ENCODE measurements at places on chromosomes 7 and 10.

- no peak for DNase-seq
These were observed 53.1 kb upstream of the CHST15 start for GRCh38 chr10:124146483-124146882.

GRCh38 chr7:47441796-47442604 lies 139.9 kb downstream of the TNS3 start:
- no peak for DNase-seq

DNA sequence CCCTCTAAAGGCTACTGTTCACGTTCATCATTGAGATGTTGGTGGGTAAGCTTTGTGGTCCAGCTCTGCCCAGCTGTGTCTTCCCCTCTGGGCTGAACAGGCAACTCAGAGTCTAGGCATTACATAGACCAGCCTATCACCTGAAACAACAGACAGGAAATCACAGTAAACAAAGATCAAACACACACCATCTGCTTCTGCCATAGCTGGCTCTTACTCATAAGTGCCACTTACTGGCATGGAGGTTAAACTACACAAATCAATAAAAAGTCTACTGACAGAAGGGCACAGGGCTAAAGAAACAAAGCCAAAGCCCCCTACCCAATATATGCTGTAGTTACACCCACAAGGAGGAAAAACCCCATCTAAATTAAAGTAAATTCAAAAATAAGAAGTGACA lies 35.0 kb downstream of the SEPTIN14 start:
- DNase-seq = no peak

DNA sequence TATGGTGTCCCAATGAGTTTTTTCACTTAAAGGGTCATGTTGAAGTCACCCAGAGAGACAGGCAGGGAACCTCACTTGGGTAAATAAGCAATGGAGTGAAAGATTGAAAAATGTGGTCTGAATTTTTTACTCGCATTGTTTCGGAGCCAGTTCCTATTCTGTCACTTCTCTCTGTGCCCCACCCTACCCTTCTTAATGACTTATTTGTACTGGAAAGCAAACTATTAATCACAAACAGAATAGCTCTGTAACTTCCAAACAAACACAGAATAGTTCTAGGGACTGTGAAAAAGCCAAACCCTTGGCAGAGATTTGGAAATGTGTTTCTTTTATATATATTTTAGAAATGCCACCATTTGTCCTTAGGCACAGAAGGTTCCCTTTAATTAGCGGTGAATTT lies 76.0 kb downstream of the LRMDA start:
- no peak for DNase-seq

DNA sequence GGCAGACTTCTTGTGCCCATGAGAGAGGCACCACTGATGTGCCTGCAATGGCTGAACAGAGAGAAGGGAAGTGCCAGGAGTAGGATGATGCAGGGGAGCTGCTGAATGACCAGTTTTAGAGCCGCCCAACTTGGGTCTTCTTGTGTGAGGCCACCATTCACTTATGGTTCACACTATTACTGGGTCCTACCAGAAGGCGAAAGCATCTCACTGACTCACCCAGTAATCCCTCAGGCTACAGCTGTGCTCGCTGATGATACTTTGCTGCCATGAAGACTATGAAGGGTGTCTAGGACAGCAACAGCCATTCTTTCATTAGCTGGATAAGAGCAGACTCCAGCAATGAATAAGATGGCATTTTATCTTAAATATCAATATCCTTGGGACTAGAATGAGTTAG lies 47.6 kb downstream of the PLXNA4 start:
- DNase-seq = no peak

DNA sequence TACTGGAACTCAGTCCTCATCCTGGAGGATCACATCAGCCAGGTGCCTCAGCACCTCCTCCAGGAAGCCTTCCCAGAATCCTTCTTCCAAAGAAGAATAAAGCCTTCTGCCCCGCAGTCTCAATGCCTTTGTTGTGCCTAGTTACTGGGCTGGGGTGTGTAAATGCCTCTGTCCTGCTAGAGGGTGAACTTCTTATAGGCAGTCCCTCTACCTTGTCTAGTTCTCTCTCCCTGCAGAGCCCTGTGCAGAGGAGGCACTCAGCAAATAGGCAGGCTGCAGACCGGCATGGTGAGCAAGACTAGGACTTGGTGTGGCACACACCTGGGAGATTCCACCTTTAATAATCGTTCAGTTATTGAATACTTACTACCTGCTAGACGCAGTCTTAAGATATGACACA lies 104.7 kb upstream of the PCBD1 start:
- no peak for DNase-seq

- no peak for DNase-seq
These were observed 405.7 kb upstream of the RNF32 start for GRCh38 chr7:156234666-156235494.

DNA sequence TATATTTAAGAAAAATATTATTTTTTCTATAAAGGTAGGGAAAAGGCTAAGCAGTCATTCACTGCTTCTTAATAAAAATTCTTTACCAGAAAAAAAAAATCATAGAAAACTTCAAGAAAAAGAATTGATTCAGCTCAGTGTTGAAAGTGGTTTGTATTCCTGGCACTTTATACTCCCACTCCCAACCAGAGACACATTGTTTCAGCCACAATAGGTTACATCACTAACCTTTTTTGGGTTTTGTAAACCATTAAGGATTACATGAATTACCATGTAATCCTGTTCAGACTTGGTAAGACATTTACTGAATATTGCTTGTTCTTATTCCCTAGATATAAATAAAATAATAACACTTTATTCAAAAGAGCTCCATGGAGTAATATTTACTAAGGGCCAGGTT lies 46.6 kb downstream of the MINPP1 start:
- no peak for DNase-seq

DNA sequence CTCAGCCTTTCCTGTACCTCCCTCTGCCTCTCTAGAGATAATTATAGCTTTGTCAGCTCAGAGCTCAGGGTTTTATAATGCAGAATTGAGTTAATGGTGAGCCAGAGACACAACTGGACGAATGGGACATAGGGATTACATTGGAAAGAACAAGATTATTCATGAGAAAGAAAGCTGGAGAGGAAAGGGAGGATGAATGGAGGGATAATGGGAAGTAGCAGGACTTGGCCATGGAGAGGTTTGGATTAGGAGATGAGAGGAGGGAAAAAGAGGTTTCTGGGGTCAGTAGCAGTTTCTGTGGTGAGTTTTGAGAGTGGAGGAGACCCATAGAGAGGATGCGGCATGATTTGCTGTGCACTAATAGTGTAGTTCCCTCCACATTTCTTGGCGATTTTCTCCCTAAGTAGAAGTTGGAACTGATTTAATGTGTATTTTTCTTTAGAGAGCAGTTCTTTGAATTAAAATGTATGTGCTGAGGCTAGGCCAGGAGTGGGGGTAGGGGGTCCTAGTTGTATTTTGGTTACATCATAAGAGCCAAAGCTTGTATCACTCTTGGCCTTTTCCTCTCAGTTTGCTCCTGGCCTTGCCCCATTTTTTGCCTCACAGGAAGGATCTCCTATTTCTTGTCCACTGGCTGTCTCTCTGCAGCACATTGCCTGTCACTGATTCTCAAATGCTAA lies 107.4 kb downstream of the MKX start:
- DNase-seq = no peak

GRCh38 chr7:116169060-116169459 lies 41.3 kb upstream of the TES start:
- no peak for DNase-seq

- no peak for DNase-seq
These were observed 181.8 kb upstream of the LRRN3 start for GRCh38 chr7:110909117-110909516.

- no peak for DNase-seq
These were observed 247.6 kb downstream of the AUTS2 start for GRCh38 chr7:69845721-69846495.
